ENCODE measurements at places on chromosomes 1 and 21.

DNA sequence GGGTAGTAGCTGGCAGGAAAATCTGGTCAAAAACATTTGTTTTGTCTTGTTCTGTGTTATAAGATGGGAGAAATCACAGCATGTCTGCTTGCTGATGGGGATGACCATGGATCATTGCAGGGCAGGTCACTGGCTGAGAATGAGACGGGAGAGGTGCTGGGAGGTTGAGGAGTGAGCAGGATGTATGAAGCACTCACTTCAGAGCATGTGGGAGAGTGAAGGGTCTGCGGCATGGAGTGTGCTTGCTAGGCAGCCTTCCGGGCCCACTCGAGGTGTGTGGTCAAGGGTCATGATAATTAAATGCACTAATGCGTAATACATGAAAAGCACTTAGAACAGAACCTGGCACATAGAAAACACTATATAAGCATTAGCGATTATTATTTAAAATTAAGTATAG lies 42.0 kb upstream of the SPOCD1 start:
- no peak for DNase-seq

GRCh38 chr1:93598396-93598795 lies 83.2 kb downstream of the BCAR3 start:
- no peak for DNase-seq

DNA sequence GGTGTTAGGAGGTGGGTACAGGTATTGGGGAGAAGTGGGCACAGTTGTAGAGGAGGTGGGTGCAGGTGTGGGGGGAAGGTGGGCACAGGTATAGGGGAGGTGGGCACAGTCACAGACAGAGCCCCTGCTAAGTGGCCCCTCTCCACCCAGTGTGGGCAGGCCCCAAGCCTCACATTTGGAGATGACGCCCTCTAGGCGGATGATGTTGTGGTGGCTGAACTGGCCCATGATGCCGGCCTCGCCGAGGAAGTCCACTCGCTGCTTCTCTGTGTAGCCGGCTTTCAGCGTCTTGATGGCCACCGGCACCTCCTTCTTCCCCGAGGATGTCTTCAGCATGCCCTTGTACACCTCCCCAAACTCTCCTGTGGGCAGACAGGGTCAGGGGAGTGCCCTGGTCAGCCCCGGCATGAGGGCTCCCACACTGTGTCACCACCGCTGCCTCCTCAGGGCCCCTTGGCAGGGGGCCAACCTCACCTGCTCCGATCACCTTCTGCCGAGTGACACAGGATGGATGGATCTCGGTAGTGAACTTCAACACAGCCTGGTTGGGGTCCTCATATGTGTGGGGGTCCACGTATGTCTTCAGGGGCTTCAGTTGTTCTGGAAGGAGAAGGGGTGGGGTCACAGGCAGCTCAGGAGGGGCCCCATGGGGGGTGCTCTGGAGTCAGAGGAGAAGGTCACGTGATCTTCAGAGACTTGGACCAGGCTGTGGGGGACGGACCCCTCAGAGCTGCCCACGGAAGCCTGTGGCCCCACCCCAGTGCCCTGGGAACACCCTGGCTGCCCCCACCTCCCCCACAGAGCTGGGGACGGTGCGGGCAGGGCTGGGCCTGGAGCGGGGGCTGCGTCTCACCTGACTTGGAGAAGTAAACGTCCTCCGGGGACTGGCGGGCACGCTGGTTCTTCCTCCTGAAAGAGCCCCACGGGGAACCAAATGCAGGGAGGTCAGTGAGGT lies 22.6 kb downstream of the EPHA2 start:
- DNase-seq = no peak

DNA sequence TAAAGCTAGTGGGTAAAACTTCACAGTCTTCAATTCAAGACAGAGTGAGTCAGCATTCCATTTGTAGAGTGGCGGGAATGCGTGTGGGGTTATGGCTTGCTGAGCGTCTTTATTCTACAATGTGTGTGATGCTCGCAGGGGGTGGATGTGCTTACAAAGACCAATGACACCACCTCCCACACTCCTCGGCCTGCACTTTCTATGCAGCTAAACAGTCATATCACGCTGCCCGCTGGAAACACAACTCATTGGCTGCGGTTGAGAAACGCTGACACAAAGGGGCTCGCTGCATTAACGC lies 298.5 kb downstream of the PCP4 start:
- no peak for DNase-seq

DNA sequence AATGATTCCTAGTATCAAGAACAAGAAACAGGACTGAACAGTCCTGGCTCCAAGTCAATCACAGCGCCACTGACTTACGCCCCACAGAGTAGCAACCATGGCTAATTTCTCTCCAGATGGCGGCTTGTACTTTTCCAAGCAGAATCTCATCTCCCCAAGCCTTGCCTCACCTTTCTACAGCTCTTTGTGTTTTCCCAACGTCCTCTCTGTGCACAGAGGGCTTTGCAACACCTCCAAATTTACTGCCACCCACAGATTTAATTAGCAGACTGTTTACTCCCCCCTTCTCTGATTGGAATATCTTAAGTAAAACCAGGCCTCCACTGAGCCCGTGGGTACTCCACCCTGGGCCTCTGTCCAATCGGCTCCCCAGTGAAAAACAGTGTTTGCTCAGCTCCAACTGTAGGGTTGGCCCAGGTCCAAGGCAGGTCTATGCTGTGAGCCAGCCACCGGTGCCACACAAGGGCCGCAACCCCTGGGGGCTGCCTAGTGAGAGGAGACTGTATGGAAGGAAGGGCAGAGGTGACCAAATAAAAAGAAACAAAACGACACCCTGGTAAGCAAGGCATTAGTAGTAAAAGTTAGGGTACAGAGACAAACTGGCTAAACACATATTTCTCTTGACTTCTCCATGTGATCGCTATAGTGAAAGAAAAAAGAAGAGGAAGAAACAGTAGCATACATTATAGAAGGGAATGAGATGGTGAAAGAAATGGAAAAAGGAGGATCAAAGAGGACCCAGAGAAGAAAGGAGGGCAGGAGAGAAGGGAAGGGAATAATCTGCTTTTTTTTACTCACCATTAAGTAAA lies 128.4 kb upstream of the SOD1 start:
- DNase-seq = no peak

DNA sequence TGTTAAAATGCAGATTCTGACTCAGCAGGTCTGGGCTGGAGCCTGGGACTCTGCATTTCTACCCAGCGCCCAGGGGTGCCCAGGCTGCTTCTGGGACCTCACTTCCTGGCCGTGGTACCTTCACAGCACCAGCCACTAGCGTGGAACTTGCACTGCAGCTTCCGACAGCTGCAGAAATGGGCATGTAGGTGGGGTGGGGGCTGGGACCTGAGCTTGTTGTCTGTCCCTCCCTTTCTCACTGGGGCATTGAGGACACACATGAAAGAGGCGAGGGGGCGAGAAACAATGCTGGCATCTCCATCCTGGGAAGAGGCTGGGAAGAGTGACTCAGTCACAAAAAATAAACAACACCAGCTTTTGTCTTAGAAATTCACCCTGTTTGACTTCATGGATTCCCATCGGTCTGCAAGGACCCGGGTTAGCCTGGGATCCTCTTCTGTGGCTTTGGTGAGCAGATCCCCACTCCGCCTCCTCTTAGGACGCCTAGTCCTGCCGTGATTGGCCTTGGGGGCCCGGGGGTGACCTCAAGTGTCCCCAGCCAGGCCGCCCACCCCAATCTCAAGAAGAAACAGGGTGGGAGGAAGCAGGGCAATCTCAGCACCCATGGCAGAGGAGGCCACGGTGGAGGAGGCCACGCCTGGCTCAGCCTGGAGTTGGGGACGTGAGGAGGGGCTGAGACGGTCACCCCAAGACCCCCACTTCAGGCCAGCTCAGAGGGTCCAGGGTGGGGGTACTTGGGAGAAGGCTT lies 29.9 kb upstream of the POFUT2 start:
- no peak for DNase-seq

DNA sequence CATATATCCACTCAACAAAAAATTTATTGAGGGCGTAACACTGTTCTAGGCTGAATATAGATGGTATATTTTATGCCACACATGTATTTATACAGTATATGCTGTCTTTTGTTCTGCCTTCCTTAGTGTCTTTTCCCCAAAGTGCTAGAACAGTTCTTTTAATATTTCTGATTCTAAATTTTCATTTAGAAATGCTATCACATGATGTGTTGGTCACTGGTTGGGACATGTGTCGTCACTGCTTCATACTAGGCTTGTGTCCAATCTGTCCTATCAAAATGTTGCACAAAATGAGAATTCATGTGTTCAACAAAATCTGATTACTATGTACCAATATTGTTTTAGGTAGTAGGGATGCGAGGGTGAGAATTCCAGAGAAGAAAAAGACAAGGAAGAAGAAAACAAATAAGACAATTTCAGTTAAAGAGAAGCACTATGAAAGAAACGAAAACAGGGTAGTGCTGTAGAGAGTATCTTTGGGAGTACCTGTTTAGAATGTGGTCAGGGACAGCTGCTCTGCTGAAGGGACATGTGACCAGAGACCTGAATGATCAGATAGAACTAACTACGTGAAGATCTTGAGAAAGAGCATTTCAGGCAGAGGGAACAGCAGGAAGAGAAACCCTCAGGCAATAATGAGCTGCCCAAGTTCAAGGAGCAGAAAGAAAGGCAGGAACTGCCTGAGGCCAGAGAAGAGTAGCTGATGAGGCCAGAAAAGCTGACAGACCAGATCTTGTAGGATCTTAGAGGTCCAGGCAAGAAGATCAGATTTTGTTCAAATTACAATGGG lies 1.3 kb downstream of the KMO start:
- DNase-seq = no peak
